HCT116 (cell line): ENCODE measurements at places on chromosomes 2 and 18.
A peak's percentile ranks its signal among the peaks of the same experiment; 100 is the strongest.

GRCh38 chr2:69709290-69709689 lies 32.6 kb upstream of the ANXA4 start:
- no peak overlapping the region for H3K4me3 ChIP-seq
- no peaks in the 10 kb centered on the region for H3K4me1 ChIP-seq
- no peak for DNase-seq
- H3K36me3 ChIP-seq = no peaks in the 10 kb centered on the region
- no peaks in the 10 kb centered on the region for H3K27me3 ChIP-seq

DNA sequence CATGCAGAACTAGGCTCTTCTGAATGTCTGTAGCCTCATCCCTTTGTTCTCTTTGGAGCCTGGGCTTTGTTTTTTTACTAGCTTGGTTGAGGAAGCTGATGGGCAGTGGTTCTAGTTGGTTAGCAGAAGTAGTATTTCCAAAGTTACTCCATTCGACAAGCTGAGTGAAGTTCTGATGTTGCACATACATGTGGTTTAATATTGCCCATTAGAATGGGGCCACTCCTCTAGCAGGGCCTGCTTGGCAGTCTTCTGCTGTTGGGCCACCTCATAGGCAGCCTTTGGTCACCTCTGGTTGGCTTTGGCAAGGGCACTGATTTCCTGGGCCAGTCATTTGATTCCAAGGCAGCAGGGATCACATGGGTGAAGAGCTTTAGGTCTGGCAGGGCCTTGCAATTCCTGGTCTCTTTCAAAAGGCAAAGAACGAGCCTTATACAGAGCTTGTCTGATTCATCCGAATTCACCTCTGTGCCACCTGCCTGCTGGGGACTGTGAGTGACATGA lies 2.5 kb downstream of the RPIA start:
- H3K36me3 ChIP-seq = no peaks in the 10 kb centered on the region
- no peak for DNase-seq
- no peak overlapping the region for H3K27ac ChIP-seq
- peaks cover 10% of the 10 kb centered on the region; the same call in 1 of the 2 replicates for H3K4me1 ChIP-seq
- no peaks in the 10 kb centered on the region for H3K27me3 ChIP-seq
- H3K4me3 ChIP-seq = no peak overlapping the region

- no peak for DNase-seq
- peaks cover 21% of the 10 kb centered on the region for H3K4me1 ChIP-seq
- H3K4me3 ChIP-seq = no peak overlapping the region
- no peaks in the 10 kb centered on the region for H3K27me3 ChIP-seq
These were observed 184.7 kb upstream of the FN1 start for GRCh38 chr2:215620528-215620927.

DNA sequence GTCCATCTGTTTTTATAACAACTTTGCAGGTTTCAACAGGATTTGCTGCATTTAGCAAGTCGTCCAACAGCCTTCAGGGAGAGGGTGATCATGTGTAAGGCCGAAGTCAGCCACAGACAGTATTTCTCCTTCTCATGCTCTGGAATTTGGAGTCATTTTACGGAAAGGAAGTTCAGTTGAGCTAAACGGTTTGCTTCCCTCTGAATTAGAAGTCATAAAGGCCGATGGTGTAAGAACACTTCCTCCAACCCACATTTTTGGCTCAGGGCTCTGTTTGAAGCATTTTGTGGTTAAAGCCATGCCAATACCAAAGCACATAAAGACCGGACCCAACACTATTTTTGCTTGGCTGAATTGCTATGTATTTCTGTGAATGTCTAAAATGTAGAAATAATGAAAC lies 129.5 kb downstream of the TMEM182 start:
- no peaks in the 10 kb centered on the region for H3K36me3 ChIP-seq
- no peak overlapping the region for H3K4me3 ChIP-seq
- no peak for DNase-seq
- no peak overlapping the region for H3K27ac ChIP-seq
- no peaks in the 10 kb centered on the region for H3K4me1 ChIP-seq
- H3K27me3 ChIP-seq = no peaks in the 10 kb centered on the region; the same call in 1 of the 2 replicates

DNA sequence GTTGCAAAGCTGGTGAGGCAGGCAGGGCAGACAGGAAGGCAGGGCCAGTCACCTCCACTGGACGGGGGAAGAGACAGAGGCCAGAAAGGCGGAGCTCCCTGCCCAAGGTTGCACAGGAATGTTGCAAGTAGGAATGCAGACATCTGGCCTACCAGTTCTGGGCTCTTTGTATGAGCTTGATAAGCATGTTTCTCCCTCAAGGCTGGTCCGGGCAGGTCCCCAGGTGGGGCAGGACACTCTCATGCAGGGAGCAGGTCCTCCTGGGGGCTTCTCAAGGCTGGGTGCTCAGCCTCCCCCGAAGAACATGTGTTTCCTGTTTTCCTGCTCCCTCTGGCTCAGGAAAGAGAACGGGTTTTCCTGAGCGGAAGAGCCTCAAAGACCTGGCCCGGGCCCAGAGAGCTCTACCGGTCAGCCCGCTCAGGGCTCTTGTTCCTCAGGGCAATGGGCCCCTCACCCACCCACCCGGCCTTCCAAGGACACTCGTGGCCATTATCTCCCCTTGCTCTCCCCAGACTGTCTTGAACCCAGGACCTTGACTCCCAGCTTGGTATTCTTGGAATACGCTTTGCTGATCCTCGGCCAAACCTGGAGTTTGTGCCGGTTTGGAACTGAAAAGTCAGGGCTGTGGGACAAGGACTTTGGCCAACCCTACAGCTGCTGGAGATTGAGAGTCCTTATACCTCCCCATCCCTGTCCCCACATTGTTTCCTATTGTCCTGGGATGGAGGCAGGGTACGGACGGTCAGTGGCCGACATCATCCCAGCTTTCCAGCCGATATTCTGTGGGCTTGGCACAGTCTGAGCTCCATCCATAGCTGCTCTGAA lies 87.7 kb upstream of the HAAO start:
- no peak overlapping the region for H3K4me3 ChIP-seq
- no peak overlapping the region for H3K27ac ChIP-seq
- no peak for DNase-seq
- no peaks in the 10 kb centered on the region for H3K27me3 ChIP-seq
- H3K4me1 ChIP-seq = no peaks in the 10 kb centered on the region

DNA sequence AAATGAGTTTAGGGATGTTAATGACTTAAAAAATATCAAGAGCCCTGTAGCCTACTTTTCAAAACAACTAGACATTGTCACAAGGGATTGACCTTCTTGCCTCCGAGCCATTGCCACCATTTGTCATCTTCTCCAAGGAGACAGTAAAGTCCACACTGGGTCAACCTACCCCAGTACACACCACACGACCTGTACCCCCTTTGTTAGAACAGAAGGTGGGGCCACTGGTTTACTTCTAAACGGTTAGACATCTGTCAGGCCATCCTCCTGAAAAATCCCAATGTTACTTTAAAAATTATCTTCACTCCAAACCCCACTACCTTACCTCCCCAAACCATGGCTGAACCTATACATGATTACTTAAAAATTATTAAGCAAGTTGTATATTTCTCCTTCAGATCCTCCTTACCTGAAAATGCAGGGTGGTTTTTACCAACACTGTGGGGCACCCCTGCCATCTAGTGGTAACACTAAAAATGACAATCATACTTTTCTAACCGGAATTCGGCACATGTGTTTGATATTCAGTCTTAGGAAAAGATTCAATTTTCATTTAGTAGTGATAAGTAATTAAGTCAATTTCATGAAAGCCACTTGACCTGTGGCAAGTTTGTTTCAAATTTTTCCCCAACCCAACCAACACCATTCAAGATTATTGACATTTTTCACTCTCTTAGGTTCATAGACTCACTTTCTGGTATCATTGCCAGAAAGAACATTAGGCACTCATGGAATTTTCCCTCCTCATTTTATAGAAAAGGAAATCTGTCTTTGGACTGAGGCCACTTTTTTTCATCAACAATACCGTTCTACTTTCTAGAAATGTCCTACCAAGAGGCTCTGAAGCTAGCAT lies 265.3 kb upstream of the PKDCC start:
- no peaks in the 10 kb centered on the region for H3K4me1 ChIP-seq
- peaks cover 9% of the 10 kb centered on the region; the same call in 1 of the 2 replicates for H3K27me3 ChIP-seq
- DNase-seq = peak; percentile 24
- H3K27ac ChIP-seq = no peak overlapping the region
- H3K4me3 ChIP-seq = no peak overlapping the region

GRCh38 chr2:101540518-101540917 lies 65.6 kb upstream of the RFX8 start:
- H3K4me3 ChIP-seq = no peak overlapping the region
- no peaks in the 10 kb centered on the region for H3K36me3 ChIP-seq
- no peak overlapping the region for H3K27ac ChIP-seq
- peaks cover under 1% of the 10 kb centered on the region; the same call in 1 of the 2 replicates for H3K4me1 ChIP-seq

DNA sequence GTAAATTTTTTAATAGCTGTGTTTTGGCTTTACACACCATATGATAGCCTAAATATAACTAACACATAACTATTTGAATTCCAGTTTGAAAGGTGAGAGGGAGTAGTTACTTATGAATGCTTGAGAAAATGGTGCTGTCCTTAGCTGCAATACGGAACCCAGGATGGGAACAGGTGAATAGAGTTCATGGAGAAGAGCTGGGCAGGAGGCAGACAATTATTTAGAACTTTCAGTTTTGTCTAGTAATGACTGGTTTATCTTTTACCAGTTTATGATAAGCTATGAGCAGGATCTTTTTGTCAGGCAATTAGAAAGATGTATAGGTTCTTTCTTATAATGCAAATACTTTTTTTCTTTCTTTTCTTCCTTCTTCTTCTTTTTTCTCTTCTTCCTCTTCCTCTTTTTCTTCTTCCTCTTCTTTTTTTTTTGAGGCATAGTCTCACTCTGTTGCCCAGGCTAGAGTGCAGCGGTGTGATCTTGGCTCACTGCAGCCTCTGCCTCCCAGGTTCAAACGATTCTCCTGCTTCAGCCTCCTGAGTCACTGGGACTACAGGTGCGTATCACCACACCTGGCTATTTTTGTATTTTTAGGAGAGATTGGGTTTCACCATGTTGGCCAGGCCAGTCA lies 25.9 kb downstream of the UBR3 start:
- DNase-seq = no peak
- H3K27me3 ChIP-seq = no peaks in the 10 kb centered on the region
- H3K27ac ChIP-seq = no peak overlapping the region
- H3K4me1 ChIP-seq = no peaks in the 10 kb centered on the region; the same call in 1 of the 2 replicates
- no peak overlapping the region for H3K4me3 ChIP-seq
